Articular chondrocyte of knee joint (primary cell): ENCODE measurements at places on chromosomes 16 and 17. TPM values are rescaled to one million over a fixed set of nuclear protein-coding genes. Genes with fewer than 3 reads are reported as not detected.

The CPNE2 gene
- 14.7 and 14.9 TPM in 2 replicates for total RNA-seq

The DPEP3 gene
- total RNA-seq: not detected in 2 replicates

The CEP295NL gene
- total RNA-seq: 3.2 and 3.8 TPM in 2 replicates

The CFAP97D1 gene
- total RNA-seq: not detected in 2 replicates

The STXBP4 gene
- total RNA-seq: 20.3 and 38.3 TPM in 2 replicates

The NPIPA3 gene
- total RNA-seq: 0.22 and 0.52 TPM in 2 replicates

The CDH11 gene
- total RNA-seq: 278 and 468 TPM in 2 replicates
